ENCODE measurements at places on chromosomes 13 and 19. TPM values are rescaled to one million over a fixed set of nuclear protein-coding genes. Genes with fewer than 3 reads are reported as not detected.

Gene CRTC1
- 7.1 TPM for total RNA-seq

Gene LTBP4
- 195 TPM for total RNA-seq

Gene ACP5
- total RNA-seq = 31.5 TPM

Gene FAM216B
- not detected for total RNA-seq
